Immature natural killer cell (primary cell): ENCODE measurements at places on chromosomes 5 and 9. TPM values are rescaled to one million over a fixed set of nuclear protein-coding genes. Genes with fewer than 3 reads are reported as not detected.

Gene DND1
- not detected for polyA plus RNA-seq

DNA sequence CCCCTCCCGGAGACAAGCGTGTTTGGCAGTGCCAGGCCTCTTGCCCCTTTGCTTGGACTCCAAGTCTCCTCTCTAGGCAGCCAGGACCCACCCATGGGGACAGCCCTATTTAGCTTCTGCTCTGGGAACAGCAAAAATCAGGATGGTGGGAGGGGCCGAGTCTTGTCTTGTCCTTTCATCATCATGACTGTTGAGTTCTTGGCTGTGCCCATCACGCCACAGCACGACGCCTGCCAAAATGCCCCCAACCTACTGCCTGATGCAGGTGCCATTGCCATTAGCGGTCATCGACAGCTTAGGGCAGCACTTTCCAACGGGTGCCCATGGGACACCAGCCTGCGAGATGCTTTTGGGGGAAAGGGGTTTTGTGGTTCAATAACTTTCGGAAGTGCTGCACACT lies 18.9 kb downstream of the PLPP7 start:
- no peak overlapping the region for H3K27ac ChIP-seq
- no peaks in the 10 kb centered on the region for H3K27me3 ChIP-seq
- H3K4me1 ChIP-seq: peaks cover 12% of the 10 kb centered on the region
- no peak overlapping the region for H3K4me3 ChIP-seq
- DNase-seq: no peak

DNA sequence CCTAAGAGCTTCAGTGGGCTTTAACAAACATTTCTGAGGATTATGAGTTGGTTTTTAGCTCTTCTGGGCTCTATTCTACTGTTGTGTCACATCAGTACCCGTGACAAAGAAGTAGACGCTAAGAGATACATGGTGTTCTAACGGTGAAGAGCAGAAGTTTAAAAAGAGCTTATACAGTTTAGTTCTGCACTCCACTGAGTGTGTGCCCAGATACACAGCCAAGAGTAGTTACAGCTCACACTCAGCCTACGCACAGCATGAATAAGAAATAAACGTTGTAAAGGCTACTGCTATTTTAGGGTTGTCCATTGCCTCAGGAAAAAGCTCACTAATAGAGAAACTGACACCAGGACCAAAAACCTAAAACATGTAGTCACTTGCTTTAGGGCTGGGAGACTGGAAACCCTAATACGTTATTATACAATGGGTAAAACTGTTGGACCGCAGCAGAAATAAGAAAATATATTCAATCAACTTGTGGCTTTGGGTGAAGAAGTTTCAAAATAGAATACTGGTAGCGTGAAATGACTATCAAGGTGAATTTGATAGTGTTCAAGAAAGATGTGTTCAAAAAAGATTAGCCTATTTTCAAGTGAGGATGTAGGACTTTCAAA lies 34.7 kb downstream of the PSIP1 start:
- H3K27ac ChIP-seq: no peak overlapping the region
- H3K4me3 ChIP-seq: no peak overlapping the region
- H3K36me3 ChIP-seq: peaks cover 33% of the 10 kb centered on the region
- no peaks in the 10 kb centered on the region for H3K4me1 ChIP-seq
- DNase-seq: no peak

Gene ACTL7A
- not detected for polyA plus RNA-seq
